ENCODE measurements at places on chromosomes 2 and 18.

DNA sequence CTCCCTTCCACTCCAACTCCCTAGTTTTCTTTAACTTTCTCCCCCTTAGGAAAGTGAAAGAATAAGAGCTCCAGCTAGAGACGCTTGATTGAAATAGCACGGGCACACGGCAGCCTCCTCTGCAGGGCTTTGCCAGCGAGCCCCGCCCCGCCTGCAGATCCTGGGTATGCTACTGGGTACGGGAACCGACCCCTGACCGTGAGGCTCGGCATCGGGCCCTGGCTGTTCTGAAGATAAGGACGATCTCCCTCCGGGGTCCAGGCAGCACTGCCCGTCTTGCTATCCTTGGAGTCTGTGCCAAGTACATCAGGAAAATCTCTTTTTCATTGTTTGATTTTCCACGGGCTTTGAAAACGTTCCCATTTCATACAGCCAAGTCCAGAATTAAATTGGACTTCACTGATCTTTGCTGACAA lies 284.5 kb downstream of the MTX2 start:
- DNase-seq: peak; percentile 64

DNA sequence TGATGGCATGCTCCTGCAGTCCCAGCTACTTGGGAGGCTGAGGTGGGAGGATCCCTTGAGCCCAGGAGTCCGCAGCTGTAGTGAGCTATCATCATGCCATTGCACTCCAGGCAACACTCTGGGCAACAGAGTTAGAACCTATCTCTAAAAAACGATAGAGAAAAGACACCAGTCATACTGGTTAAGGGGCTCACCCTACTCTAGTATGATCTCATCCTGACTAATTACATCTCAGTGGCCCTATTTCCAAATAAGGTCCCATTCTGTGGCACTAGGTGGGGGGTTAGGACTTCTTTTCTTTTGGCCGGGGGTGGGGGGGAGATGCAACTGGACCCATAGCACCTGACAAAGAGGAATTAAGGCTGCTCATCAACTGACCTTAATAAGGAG lies 163.2 kb upstream of the NCK2 start:
- no peak for DNase-seq

DNA sequence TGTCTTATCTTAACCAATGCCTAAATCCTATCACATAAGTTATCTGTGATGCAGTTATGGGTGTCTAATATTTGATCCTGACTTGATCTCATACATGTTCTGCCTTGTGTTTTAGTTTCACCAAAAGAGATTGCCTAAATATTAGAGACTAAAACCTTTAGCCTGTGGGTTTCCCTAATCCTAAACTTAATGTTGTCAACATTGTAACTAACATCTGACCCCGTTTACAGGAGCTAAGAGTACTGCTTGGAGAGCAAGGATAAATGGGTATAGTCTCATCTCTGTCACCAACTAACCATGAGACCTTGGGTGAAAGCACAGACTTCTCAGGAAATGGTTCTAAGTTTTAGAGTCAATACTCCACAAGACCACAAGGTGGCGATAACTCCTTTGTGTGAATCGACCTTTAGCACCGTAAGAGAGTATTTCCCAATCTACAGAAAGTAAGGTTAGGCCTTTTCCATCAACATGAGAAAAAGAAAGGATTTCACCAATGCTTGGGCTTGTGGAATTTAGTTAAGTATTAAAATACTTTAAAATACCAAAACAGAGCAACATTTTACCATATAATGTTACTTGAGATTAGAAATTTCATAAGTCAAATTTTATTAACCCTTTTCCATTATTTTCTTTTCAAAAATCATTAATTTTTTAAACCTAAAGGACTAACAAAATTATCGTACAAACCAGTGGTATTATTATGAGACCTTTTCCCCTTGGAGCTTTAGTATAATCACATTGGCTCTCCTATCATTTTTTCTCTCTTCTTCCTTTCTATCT lies 60.5 kb downstream of the G6PC2 start:
- DNase-seq: peak; percentile 67

DNA sequence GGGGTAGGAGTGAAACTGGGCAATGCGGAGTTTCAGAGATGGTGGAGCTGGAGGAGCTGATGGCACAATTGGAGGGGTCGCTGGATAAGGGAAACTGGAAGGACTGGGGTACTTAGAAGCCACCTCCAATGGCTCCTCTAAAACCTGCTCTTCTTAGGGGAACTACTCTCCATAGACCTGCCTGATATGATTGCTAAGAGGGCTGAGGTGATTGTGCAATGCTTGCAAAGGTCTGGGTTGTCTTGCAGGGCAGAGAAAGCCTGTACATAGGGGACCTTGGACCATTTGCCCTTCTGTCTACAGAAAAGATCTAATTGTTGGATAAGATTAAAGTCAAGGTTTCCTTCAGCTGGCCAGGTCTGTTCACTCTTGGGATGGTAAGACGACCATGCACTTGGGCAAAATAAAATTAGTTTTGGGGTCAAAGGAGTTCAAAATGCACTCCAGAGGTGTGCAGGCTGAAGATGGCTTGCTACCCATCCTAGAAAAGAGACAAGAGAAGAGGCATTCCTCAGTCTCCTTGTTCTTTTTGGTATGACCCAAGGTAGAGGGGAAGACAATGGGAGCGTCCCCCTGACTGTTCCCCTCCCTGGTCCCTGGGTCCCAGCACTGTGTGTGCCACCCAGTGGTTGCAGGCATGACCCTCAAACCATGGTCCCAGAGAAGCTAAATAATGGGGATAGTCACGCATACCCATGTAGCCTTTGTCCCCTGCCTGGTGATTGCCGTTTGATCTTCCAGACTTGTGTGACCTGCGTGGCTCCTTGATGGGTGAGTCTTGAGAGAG lies 41.1 kb downstream of the STK17B start:
- no peak for DNase-seq

GRCh38 chr2:73114273-73114867 lies 1.6 kb upstream of the RAB11FIP5 start:
- DNase-seq: no peak

GRCh38 chr18:76658627-76659026 lies 163.6 kb upstream of the ZNF516 start:
- DNase-seq: peak; percentile 83

DNA sequence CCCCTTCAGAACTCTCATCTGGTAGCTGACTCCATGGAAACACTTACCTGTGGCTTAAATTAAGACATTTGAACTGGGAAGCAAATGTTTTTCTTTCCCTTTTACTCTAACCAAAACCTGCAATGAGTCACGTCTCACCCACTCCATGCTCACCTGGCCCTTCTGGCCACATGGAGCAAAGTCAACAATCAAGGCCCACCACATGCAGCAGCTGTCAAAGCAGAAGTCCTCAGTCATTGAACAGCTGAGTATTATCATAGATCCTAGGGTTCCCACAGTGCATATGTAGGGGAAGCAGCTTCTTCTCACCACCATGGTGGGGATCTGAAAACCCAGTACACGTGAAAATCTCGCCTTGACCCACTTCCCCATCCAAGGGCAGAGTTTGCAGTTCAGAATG lies 12.3 kb upstream of the MEP1B start:
- no peak for DNase-seq

GRCh38 chr2:218217360-218218267 lies 625 bp downstream of the ARPC2 start:
- peak; percentile 71 for DNase-seq

- DNase-seq: no peak
Measured at GRCh38 chr18:72468021-72468710, 76.0 kb downstream of the CBLN2 start.

Data from iPS-NIHi11 (cell line).